ENCODE measurements at places on chromosomes 1 and 21.

DNA sequence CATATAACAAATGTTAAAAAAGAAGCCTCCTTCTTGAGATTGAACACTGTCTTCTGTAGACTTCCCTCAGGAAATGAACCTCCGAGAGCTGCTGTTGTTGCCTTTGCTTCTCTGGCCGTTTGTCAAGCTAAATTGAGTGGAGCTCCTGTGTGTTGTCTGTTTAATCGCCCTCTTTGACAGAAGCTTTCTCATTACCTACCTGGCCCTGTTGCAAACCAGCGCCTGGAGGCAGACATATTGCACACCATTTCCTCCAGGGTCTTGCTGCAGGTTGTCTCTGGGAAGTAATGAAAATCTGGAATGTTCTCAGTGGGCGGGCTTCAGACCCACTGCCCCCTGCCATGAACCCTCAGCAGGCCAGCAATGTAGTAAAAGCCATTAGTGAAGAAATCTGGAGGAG, 83.3 kb downstream of the GABPA start:
- DNase-seq = no peak

DNA sequence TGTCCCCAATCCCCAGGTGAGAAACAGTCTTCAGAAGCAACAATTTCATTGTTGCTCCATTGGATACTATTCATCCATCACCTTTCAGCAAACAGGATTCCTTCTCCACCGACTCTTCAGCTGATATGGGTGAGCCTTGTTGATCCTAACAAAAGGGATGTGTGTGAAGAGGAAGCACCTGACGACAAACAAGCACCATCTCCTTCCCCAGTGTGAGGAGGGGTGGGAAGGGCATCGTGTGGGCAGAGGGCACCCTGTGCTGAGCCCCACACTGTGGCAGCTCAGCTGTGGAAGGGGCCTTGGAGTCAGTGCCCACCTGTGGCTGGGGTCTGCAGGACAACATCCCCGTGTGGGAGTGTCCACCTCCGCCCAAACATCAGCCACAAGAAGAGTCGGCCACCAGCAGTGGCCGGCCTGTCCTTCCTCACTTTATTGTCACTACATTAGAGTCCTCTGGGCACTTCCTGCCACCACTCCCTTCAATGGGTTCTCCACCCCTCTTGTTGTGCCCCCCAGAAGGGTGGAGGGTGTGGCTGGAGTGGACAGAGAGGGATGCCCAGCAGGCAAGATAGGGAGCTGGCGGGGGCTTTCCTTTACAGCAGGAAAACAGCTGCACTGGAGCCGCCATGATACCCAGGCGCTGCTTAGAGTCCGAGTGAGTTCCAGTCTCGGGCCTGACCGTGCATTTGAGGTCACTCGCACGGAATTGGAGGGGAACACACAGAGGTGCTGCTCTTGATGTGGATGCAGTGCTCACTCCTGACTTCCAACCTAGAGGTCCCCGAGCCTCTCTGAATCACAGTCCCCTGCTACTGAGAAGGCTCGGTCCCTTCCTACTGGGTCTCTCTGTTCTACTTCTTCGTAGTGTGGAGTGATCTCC, 40.9 kb downstream of the VPS26C start:
- DNase-seq = no peak

- no peak for DNase-seq
Measured at GRCh38 chr21:43734928-43735229, 15.9 kb downstream of the PDXK start.

GRCh38 chr21:33058957-33059356, 11.0 kb upstream of the OLIG1 start:
- peak; percentile 30 for DNase-seq

GRCh38 chr1:188154196-188154595, 1325.4 kb downstream of the PLA2G4A start:
- no peak for DNase-seq

DNA sequence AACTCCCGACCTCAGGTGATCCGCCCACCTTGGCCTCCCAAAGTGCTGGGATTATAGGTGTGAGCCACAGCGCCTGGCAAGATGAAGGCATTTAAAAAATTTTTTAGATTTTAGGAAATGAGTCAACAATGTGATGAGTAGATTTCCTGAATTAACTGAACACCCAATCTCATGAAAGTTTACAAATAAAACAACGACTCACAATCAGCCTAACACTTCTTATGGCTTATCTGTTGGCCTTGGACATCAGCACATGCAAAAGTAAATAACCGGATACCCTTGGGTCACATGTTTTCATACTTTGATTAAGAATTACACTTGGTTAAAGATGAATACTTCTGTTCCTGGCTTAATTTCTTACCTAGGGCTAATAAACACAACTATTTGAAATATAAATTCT, 3.0 kb downstream of the GNG12 start:
- no peak for DNase-seq

DNA sequence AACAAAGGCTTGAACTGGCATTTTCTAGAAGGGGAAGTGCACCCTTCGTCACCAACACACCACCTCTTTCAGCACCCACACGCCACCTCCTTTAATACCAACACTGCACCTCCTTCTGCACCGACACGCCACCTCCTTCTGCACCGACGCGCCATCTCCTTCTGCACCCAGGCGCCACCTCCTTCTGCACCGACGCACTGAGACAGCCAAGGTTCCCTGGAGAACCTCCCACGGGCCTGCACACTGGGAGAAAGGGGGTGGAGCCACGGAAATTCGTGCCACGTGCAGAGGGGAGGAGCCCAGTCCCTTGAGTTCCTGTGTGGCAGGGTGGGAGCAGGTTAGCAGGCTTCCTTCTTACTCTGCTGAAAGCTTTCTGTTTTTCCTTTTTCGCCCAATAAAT, 327.9 kb upstream of the C1orf174 start:
- DNase-seq = no peak

- DNase-seq = peak; percentile 77
Measured at GRCh38 chr1:151990856-151991198, 2.8 kb downstream of the S100A10 start.

DNA sequence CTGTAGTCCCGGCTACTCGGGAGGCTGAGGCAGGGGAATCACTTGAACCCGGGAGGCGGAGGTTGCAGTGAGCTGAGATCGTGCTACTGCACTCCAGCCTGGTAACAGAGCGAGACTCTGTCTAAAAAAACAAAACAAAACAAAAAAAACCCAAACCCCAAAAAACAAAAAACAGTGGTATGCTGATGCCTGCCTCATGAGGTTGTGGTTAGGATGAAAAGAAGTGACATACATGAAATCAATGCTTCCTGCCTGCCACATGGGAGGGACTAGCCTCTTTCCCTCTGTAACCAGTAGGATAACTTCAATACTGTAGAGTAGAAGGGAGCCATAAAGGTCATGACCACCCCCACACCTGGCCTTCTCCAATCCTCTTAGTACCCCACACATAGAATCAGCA, 55.2 kb downstream of the TENT5C start:
- DNase-seq = no peak

- no peak for DNase-seq
Measured at GRCh38 chr1:242162140-242162539, 163.2 kb upstream of the MAP1LC3C start.

DNA sequence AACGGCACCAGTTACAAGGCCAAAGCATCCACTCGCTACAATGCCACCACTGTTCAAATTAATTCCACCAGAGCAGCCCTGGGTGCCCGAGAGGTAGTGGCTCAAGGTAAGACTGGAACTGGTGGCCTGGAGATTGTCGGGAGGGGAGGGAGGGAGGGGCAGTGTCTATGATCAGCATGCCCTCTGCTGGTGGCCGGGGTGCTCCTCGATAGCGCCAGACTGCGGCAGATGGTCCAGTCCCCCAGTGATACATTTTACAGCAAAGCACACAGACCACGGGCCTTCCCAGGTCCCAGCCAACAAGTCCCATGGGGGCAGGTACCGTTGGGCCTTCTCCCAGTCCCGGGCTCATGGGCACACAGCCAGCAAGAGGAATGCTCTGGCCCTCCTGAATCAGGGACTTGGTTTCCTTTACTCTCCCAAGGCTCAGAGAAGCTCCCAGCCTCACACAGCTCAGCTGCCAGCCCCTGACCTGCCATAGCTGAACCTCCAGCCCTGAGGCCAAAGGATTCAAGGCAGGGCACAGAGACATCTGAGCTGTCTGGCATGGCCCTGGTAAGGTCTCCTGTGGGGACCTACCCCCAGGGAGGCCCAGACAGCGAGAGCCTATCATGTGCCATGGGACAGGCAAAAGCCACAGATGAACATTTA, 15.3 kb downstream of the ACOT7 start:
- no peak for DNase-seq

- no peak for DNase-seq
Measured at GRCh38 chr1:244974106-244974505, 109.8 kb upstream of the HNRNPU start.

GRCh38 chr1:175116210-175116798, 48.7 kb downstream of the TNN start:
- no peak for DNase-seq

GRCh38 chr1:17615959-17616358, 76.5 kb downstream of the ARHGEF10L start:
- DNase-seq = no peak

DNA sequence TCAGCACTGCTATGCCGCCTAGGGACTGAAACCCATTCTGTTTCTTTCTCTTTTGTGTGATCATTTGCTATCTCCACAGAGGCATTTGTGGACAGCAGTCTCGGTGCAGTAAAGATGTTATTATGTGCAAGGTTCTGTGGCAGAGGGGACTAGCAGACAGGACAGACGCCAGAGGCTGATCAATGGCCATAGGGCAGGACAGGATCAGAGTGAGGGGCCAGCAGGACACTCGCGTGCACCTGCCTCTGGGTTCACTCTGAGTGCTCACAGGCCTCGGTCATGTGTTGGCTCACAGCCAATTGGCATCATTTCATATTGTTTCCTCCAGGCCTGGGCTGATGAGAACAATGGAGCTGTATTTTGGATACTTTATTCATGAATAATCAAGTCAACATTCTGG, 212.6 kb downstream of the TGFB2 start:
- DNase-seq = peak; percentile 73

DNA sequence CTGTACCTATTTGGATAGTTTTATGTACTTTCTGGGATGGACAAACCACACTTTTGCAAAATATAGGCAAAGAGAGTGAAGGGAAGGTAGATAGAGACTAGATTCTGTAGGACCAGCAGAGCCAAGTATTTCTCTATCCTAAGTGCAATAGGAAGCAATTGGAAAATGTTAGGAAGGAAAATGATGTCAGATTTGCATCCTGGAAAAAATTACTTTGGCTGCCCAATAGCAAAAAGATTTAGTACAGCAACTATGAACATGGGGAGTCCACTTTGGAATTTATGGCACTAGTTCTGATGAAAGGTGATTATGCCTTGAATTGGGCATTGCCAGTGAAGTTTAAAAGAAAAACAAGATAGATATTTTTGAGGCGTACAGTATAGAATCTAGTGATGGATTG, 50.7 kb upstream of the CACYBP start:
- no peak for DNase-seq

DNA sequence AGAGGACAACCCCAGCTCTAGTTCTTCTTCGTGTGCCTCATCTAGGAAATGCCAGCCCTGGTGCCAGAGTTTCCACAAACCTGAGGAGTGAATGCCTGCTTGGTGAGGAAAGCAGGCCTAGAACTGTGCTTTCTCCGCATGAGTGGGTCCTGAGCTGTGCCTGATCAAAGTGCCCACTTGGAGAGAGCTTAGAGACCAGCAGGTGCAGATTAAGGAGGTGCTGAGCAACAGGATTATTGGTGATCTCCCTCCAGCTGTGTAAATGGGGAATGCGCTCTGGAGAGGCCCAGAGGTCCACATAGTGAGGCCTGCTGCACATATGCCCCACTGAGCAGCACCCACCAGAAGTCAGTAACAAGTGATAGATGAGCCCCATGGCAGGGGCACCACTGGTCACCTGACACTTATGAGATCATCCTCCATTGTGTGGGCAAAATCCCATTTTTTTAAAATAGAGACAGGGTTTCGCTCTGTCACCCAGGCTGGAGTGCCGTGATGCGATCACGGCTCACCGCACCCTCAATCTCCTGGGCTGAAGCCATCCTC, 127.2 kb upstream of the ZC3H12A start:
- DNase-seq = no peak

GRCh38 chr1:161739865-161740566, 9.6 kb upstream of the DUSP12 start:
- DNase-seq = no peak

DNA sequence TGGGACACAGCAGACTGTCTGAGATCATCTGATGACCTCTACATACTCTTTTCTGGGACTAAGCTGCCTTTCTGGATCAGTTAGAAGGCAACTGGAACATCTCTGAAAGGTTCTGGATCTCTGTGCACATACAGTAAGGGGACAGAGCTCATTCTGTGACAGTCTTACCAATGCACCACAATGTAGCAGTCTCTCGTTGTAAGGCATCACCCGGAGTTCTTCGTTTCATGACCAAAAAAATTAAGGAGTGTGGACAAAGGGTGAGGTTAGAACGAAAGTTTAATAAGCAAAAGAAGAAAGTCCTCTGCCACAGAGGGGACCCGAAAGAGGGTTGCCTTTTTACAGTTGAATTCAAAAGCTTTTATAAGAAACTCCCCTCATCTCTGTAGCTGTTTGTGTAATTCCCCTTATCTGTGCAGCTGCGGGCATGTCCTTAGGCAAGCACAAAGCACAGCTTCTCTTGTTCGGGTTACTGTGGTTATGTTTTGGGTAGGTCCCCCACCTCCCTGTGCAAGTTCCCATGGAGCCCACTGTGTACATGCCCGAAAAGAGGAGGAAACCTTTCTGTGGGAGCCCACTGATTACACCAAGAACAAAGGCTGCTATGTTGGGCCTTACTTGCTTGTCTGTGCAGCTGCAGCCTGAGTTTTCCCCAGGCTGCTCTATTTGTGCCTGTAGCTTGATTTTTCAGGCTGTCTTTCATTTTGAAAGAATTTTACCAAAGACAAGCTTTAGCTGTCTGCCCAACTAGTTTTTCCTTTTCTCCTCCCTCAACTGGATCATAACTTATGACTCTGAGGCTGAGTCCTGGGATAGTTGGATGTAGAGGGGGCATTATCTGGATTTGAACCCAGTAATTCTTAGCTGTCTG, 53.1 kb upstream of the CACNA1E start:
- no peak for DNase-seq

GRCh38 chr1:159830722-159831121, 4.0 kb downstream of the SLAMF8 start:
- DNase-seq = no peak

Measured in femur (tissue), 1 donor.